ENCODE measurements at places on chromosomes 2 and 18.

GRCh38 chr18:79770826-79771225 lies 26.9 kb upstream of the KCNG2 start:
- no peak for DNase-seq

DNA sequence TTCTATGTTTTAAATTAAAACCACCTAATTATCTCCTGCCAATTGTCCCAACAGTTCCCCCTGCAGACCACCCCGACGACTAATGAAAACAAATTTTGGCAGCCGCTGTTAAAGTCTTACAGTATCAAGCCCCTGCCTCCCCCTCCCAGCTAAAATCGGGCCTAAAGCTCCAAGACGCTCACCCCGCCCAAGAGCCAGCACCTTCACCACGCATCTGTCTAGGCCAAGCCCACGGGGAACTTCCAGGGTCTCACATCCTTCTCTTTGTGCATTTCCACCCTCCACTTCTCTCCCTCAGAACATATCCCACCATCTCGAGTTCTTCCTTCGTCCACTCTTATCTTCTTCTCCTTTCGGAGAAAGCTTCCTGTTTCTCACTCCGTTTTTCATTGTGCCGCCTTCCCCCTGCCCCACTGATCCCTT lies 445 bp downstream of the PRPF40A start:
- DNase-seq = no peak

GRCh38 chr2:170500104-170500503 lies 215.0 kb upstream of the SP5 start:
- no peak for DNase-seq

DNA sequence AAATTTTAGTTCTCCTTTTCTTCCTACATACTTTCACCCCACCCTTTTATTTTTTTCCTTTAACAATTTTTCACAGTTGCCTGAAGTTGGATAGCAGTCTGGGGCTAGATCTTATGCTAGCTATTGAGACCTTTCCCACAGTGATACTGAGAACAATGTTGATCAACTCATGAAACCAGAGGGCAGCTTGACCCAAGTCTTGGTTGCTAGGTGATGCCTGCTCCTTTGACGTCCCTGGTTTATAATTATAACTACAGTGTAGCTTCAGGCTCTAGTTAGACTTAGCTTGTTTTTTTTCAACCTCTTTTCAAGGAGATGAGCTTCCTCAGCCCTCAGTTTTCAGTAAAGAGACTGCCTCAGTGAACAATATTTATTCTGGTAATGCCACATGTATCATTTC lies 648.5 kb downstream of the IRS1 start:
- no peak for DNase-seq

GRCh38 chr2:97857553-97857952 lies 138.2 kb downstream of the TMEM131 start:
- DNase-seq = no peak

DNA sequence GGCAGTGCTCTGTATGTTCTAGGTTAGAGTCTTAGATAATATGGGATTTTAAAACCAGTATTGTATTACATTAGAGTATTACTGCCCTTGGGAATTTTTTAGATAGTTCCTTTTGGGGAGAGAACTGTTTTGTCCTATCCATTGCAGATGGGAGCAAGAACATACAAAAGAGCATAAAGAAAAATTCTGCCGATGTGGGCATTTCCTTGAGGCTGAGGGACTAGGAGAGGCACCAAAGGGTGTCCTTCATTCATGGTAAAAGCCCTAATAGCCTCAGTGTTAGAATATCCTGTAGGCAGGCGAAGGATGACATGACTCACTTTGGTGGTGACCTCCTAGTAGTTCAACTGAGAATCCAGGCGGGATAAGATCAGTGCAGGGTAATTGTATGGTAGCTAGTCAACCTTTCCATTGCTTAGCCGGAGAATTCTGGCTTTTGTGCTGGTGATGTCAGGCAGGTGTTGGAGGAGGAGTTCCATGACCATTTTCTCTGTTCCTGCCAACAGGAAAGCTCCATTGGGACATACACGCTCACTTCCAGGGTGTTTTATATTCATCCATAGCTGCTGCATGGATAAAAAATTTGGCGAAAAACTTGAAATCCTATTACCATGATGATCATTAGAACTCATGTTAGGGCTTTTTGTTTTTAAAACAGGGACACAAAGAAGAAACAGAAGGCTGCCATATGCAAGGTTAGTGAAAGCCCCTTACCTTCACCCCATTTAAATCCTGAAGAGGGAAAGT lies 28.1 kb downstream of the EPAS1 start:
- DNase-seq = no peak

DNA sequence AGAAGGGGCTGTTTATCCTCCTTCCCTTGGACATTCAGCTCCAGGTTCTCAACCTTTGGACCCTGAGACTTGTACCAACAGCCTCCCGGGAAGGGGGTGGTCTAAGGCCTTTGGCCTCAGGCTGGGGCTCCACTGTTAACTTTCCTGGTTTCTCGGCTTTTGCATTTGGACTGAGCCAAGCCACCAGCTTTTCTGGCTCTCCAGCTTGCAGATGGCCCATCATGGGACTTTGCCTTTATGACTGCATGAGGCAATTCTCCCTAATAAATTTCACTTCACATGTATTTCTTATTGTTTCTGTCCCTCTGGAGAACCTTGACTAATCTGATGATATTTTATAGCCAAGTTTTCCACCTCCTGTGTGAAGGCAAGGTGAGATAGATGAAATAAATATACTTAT lies 180.8 kb downstream of the PPP1R1C start:
- no peak for DNase-seq

DNA sequence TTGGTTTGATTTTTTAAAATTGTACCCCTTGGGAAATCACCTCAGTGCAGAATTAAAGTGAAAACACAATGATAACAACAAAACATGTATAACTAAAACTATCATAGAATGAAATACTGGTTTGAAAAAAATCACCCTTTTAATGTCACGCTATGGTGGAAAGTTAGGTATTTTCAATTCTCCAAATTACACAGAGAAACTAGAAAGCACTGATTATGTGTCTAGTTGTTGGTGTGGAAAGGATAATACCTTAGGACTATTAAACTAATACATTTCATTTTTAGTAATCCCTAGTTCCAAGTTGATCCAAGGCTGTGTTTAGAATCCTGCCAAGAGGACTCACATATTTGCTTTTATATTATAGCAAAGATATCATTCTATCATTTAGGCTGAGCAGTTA lies 71.2 kb downstream of the NUP35 start:
- no peak for DNase-seq

GRCh38 chr18:48558248-48558647 lies 19.4 kb downstream of the CTIF start:
- DNase-seq = no peak

GRCh38 chr2:134498654-134499053 lies 220.1 kb downstream of the TMEM163 start:
- no peak for DNase-seq

- no peak for DNase-seq
Observed at GRCh38 chr2:222485367-222486211, 61.2 kb downstream of the SGPP2 start.

DNA sequence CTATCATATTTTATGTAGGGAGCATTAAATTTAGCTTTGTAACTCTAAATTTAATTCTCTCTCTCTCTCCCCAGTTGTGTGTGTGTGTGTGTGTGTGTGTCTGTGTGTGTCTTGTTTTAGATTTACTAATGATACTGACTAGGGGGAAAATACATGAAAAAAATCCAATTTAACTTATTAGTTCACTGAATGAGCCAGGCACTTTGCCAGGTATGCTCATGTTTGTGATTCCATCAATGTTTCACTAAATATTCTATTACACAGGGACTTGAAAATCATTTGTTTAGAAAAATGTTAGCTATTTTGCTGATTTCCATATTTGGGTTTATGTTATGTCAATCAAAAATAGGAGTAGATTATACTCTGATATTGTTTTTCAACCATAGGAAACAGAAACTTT lies 203.7 kb upstream of the ZNF804A start:
- DNase-seq = no peak

DNA sequence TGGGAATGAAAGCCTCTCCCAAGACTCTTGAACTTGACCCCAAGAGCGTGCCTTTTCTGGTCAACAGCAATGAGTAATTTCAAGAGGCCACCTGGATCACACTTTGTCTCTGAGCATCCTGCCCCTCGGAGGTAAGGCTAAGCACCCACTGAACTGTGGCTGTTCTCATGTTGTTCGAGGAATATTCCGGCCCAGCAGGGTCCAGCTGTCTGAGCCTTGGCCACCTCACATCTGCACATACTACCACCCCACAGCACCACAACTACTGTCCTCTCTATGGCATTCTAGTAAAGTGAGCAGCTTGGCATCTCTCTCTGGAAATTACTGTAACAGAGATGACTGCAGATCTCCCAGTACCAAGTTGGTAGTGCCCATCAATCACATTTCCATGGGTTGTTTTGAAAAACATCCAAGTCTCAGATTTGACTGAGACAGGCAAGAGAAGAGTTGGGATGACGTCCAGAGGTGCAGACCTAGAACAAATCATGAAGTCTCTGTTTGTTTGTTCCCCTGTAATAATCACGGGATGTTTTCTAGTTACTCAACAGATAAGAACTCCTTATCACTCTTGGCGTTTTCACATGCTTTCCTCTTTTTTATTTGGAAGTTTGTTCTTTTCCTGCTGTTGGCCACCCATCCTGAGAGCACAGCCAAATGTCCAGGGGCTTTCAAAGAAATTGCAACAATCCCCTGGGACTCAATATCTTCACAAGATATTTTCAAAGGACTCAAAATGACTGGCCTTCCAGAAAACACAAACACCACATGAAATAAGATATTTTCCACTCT lies 336.0 kb upstream of the TNP1 start:
- no peak for DNase-seq

- no peak for DNase-seq
Observed at GRCh38 chr18:37554399-37554787, 11.2 kb downstream of the CELF4 start.

- no peak for DNase-seq
Observed at GRCh38 chr2:166173263-166173662, 45.4 kb upstream of the SCN1A start.

- DNase-seq = no peak
Observed at GRCh38 chr2:74843433-74843832, 9.5 kb downstream of the HK2 start.

Data from KBM-7 (cell line).